ENCODE measurements at places on chromosomes 1 and 21.
A peak's percentile ranks its signal among the peaks of the same experiment; 100 is the strongest.

DNA sequence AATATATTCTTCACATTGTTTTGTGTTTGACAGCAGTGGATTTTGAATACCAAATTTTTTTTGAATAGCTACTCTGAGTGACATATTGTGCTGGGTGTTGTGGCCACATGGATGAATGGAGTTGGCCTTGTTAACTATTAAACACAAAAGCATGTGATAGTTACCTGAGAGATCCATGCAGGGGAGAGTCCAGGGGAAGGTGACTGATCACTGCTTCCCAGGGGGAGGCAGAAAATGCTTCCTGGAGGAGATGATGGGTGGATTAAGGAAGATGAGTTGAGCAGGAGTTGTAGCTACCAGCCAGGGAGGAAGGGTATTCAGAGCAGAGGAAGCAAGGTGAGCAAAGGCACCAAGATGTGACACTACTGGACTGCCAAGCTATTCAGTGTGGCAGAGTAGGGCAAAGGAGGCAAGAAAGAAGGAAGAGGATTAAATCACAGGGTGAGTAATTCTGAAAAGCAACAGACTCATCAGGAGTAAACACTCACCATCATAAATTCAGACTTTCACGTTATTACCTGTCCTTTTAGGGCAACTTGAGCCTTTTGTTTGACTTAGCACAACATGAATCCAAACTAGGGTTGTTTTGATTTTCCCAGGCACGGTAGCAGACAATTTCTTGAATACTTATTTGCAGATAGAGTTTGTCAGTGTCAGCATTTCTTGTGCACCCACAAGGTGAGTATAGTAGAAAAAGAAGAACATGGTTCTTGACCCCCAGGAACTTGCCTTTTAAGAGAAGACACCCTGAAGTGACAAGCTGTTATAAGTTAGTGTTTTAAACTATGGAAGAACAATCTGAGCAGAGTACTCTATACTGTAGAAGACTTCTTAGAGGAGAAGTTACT, 4.2 kb downstream of the CD46 start:
- no peak for DNase-seq

DNA sequence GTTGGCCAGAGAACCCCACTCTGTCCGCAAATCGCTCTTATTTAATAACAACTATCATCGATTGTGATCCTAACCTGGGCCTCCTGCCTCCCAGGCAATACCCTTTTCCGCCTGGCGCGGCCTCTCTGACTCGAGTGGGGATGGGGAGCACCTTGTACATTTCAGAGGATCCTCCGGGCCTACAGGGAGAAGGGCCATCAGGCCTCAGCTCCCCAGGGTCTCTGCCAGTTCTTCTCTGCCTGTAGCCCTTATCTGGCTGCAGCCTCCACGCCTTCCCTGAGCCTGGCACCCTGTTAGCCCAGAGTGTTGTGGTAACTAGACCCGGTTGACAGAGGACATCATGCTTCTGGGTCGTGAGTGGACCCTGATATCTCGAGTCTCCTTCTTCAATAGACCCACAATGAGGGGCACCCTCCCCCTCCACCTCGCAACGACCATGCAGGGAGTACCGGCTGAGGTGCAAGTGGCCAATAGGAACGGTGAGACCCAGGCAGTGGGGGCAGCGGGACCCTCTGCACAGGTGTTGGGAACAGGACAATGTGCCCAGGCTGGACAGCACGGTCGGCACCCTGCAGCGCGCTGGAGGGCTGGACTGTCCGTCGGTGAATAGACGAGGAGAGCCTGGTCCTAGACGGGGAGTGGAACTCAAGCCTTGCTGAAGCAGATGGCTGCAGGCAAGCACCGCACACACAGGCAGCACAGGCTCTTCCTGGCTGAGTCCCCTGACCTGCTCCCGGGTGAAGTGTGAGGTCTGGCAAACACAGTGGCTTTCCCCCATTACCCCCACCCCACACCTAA, 7.1 kb upstream of the CRYBG2 start:
- DNase-seq = no peak

DNA sequence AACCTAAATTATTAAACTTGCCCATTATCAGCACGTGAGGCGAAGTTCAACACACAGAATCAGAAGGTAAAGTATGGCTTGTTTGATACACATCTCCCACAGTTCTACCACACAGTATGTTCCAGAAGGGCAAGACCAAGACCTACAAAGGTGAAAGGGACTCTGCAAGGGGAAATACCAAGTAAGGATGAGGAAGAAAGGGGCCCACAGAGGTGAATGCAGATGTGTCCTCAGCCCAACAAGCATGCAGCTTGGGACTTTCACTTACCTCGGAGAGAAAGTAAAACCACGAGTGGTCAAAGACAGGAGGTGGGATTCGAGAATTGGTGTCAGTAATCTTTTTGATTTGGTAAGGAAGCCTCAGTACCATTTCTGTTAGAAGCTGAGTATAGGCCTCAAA, 85.8 kb downstream of the UBR4 start:
- DNase-seq = no peak

- DNase-seq = peak; percentile 86
Observed at GRCh38 chr1:212858461-212859265, 588 bp downstream of the FLVCR1 start.

DNA sequence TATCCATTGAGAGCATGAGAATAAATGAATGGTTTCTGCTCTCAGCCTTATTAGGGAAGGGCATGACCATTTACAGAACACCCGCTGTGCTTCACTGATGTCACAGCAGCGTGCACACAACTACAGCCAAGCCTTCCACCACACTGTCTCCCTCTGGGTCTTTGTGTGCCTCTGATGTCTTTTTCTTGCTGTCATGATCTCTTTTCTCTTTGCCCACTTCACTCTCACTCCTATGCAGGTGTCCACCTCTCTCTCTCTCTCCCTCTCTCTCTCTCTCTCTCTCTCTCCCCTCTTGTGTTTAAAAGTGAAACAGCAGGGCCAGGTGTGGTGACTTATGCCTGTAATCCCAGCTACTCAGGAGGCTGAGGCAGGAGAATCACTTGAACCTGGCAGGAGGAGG, 232.5 kb upstream of the JUN start:
- DNase-seq = no peak
